ENCODE measurements at places on chromosomes 3 and 15. TPM values are rescaled to one million over a fixed set of nuclear protein-coding genes. Genes with fewer than 3 reads are reported as not detected.

Gene MYO9A
- polyA plus RNA-seq = 11.2 TPM

Gene ABHD6
- 4.8 TPM for polyA plus RNA-seq

Gene GPR149
- polyA plus RNA-seq = not detected

Gene MEF2A
- polyA plus RNA-seq = 24.3 TPM

Gene ZNF774
- 1.6 TPM for polyA plus RNA-seq

Gene PPP1R2
- 68.2 TPM for polyA plus RNA-seq

Gene ATP8B4
- 0.89 TPM for polyA plus RNA-seq

Gene NCK1
- 38.4 TPM for polyA plus RNA-seq

Gene IGSF10
- polyA plus RNA-seq = 0.09 TPM

Gene DOCK3
- polyA plus RNA-seq = 0.23 TPM

Gene ACTL6A
- 93.5 TPM for polyA plus RNA-seq

Gene EPHB1
- polyA plus RNA-seq = 0.81 TPM

Gene NEK10
- polyA plus RNA-seq = 1.7 TPM

Gene POLQ
- 1.0 TPM for polyA plus RNA-seq

Gene TTBK2
- polyA plus RNA-seq = 4.7 TPM

Gene ACKR4
- polyA plus RNA-seq = 14.8 TPM

Gene PEAK1
- polyA plus RNA-seq = 22.4 TPM
